ENCODE measurements at places on chromosomes 4 and X.

GRCh38 chr4:175418516-175418915 lies 393.5 kb downstream of the GPM6A start:
- DNase-seq, result no peak

GRCh38 chrX:130770615-130771014 lies 132.4 kb downstream of the ENOX2 start:
- no peak for DNase-seq

GRCh38 chrX:41956027-41956426 lies 32.7 kb upstream of the CASK start:
- no peak for DNase-seq

DNA sequence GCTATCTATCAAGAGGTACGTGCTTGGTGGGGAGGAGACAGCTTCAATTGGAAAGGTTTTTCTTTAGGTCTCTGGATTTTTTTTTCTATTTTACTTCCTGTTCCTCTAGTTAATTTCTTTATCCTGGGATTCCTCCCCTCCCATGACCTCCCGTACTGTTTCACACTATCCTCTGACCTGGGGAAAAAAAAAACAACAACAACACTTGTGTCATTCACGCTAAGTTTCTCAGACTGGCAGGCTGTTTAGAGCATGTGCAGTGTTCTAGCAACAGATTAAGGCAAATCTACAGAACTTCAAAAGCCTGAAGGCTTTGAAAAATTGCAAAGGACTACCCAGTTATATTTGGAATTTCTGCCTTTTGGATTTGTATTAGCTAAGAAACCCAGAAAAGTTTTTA lies 358.4 kb downstream of the ARHGAP24 start:
- no peak for DNase-seq

GRCh38 chr4:48153791-48154550 lies 19.9 kb upstream of the TXK start:
- no peak for DNase-seq

DNA sequence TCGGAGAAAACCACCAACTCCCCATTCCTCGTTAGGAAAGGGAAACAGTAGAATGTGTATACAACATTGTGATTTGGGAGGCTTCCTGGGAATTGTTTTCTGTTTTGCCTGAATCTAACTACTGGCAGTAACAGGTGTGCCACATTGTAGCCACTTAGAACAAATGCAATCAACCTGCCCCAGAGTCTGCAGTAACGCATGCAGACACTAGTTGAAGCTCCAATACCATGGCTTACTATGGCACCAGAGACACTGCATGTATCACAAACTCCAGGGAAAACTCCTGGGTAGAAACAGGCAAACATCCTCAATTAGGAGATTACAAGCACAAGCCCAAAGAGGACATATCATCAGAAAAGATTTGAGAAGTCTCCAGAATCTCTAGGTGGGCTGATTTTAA lies 154.2 kb upstream of the NEIL3 start:
- no peak for DNase-seq

DNA sequence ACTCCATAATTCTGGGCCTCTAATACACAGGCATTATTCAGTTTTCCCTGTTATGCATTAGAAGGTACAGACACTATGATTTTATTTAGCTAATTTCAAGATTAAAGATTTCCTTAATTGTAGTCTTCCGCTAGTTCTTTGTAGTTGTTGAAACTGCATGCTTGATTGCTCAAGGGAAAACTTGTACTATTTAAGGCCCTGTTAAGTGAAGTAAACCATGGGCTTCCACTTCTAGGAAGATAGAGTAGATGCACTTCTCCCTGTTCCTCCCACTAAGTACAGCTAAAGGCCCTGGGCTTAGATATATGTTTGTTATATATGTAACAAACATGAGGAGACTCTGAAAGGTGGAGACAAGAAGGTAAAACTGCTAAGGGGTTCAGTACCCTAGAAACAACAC lies 215.8 kb upstream of the LEF1 start:
- DNase-seq, result no peak

- DNase-seq, result no peak
Measured at GRCh38 chr4:127503111-127503510, 129.6 kb upstream of the INTU start.

DNA sequence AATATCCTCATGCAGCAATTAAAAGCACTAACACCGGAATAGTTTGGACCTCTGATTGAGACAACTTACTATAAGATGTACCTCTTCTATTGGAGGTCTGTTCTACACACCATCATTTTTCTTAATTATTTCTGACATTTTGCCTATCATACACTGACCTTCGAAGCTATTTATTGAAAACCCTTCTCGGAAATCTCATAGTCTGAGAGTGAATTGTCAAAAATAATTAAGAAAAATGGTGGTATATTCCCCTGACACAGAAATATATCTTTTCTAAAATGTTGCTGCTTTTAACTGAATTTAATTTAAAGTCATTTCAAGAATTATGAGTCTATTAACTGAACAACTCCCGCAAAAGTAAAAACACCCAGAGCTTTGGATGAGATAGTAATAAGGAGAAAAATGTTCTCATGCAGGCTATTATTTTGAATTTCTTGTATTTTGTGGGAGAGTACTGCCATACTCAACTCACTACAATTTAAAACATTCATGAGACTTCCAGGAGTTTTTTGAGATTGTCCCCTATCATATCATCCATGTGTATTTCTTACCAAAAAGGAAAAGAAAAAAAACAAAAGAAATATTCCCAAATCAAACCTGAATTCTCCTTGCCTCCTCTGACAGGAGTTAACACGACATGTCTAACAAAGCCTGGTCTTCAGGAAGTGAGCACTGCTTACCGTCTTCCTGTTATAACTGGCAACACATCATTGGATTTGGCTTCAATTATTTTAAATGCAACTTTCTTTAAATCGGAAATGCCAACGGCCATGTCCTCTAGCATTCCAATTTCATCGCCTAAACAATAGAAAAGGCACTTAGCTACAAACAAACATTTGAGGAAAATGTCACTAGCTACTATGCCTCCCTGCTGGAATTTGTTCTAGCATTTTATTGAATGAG lies 485.3 kb downstream of the IL15 start:
- DNase-seq, result no peak

DNA sequence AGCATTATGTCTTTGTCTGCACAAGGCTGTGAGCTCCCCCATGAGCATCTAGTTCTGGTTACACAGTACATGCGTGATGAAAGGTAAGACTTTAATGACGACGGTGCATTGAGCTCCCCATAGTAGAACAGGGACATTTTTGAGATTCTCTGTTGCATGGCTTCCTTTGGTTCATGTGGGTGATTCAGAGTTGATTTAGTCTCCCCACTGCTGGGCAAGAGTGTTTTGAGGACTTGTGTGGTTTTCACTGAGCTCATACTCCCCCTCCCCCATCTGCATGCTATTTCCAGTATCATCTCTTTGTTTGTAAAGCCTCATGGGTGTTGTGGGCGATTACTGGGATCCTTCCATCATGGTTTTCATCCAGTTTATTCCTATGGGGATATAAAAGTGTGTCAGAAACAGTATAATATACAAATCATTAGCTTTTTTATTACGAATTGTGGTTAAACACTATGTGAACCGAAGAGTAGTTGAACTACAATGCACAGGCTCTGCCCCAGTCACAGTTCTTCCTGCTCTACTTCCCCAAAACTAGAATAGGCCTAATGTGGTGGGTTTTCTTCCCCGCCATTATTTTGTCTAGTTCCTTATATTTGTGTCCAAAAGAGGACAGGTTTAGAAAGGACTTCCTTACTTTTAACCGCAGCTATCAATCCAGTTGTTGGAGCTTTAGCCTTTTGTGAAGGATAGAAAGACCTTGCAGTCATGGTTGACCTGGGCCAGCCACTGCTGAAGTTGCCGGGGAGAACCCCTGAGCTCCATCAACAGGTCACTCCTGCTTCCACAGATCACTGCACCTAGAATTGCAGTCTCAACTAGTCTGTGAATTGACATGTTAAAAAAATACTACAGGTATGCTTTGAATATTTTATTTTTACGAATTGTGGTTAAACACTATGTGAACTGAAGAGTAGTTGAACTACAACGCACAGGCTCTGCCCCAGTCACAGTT lies 30.4 kb downstream of the KIT start:
- peak; percentile 55 for DNase-seq

GRCh38 chrX:41781500-41781899 lies 57.5 kb downstream of the GPR82 start:
- DNase-seq, result no peak

DNA sequence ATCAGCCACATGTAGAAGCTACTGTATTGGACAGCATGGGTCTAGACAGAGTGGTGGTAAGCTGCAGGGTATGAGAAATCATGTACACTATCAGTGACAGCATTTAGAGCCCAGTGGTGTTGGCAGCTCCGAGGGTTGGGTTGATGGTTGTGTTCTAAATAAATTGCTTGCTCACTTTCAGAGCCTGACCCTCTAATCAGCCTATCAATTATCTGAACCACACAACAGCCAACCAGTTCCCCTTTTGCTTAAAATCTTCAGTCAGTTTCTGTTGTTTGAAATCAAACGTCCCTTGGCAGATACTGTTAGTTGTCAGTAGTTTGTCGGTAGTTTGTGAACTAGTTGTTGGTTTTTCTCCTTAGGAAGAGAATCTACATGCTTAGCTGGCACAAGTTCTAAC lies 99.8 kb upstream of the RAI2 start:
- no peak for DNase-seq

DNA sequence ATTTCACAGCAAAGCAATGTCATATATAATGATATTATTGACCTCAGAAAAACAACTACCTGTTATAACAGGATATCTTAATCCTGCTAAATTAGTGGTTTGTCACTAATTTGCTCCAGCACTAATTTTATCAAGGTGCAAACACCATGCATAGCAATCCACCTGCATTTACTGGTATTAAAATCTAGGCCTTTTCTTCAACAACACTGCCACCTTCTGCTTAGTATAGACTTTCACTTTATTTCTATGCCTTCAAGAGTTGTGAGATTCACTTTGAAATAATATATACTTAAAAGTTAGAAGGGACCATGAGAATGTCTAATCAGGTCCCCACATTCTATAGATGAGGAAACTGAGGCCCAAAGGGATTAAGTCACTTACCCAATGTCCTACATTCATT lies 82.1 kb upstream of the IQCM start:
- no peak for DNase-seq

GRCh38 chr4:162350331-162350730 lies 186.5 kb upstream of the FSTL5 start:
- DNase-seq, result no peak

DNA sequence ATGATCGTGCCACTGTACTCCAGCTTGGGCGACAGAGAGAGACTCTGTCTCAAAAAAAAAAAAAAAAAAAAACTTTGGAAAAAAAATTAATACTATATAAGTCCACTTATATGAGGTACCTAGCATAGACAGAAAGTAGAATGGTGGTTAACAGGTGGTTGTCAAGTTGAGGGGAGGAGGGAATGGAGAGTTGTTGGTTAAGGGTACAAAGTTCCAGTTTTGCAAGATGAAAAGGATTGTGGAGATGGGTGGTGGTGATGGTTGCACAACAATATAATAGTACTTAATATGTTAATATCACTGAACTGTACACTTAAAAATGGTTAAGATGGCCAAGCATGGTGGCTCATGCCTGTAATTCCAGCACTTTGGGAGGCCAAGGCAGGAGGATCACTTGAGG lies 4.1 kb upstream of the IL9R start:
- DNase-seq, result no peak

DNA sequence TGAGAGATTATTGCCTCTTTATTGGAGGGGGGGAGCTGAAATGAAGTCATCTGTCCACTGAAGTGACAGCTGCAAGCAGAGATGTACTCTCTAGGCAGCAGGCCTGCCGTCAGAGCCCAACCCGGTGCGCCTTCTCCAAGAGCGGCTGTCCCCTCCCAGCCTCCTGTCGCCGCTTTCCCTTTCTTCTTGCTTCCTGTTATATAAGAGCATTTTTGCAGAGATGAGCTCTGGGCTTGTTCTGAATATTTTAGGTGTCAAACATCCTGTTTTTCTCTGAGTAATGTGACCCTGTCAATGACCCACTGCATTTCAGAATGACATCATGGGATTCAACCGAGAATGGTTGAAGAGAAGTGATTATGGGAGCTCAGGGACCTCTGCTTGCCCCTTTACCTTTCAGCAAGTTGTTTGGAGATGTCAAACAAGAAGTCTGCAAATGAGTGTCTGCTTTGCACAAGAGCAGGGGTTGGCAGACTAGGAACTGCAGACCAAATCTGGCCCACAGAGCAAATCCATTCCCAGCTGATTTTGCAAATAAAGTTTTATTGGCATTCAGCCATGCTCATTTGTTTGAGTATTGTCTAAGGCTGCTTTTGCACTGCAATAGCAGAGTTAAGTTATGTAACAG lies 79.9 kb downstream of the SLC9A6 start:
- DNase-seq, result peak; percentile 19

- DNase-seq, result no peak
Measured at GRCh38 chr4:83054928-83055327, 19.9 kb downstream of the COPS4 start.

DNA sequence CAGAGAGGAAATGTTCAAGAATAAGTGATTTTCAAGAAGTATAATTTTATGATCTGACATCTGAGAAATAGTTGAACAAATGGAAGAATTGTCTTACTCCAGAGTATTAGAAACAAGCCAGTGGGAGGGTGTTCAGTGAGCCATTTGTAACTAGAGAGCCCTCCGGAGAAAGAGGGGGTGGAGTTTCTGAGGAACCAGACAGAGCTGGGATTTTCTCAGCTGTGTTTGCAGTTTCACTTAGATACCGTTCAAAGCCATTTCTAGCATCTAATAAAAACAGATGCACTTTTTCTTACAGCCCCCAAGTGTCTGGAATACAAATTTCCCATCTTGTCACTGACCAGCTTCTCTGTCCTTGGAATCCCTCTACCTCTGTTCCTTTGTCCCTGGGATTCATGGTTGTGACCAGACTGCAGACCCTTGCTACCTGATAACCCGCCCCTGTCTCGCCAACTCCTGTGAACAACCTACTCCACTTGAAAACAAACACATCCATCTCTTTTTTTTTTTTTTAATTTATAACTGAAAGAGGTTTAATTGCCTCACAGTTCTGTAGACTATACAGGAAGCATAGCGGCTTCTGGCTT lies 132.8 kb upstream of the KLF3 start:
- DNase-seq, result no peak

- DNase-seq, result no peak
Measured at GRCh38 chrX:69120476-69120875, 44.8 kb downstream of the PJA1 start.

DNA sequence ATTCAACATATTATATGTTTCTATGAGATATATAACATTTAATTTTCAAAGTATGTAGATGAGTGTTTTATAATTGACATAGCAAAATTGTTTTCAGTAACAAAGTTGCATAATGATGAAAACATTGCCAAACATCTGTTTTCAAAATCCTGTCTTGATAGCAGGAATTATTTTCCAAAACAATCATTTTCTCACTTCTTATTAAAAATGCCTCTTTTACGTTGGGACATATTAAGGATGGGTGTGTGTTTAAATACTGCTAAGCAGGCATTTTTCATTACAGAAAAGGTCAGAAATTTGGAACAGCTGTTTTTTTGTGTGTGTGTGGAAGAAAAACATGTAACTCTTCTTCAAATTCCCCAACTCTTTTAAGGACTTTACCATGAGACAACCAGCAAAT lies 452.0 kb downstream of the SPRY1 start:
- DNase-seq, result no peak

GRCh38 chr4:138948918-138949317 lies 66.7 kb upstream of the NOCT start:
- DNase-seq, result no peak
